ENCODE measurements at places on chromosomes 2 and 18.

DNA sequence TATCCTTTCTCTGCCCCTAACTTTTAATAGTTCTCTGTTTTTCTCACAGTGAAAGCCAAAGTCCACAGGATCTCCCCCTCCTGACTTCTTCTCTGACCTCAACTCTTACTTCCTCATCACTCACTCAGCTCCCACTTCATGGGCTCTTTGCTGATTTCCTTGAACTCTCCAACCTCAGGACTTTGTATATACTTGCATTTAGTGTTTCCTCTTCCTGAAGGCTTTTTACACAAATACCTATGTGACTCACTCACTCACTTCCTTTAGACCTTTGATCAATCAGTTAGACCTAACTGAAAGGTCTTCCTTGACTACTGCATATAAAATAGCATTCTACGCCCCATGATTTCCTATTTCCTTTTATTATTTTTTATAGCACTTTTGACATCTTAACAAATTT lies 233.1 kb upstream of the MEX3C start:
- no peak for DNase-seq

DNA sequence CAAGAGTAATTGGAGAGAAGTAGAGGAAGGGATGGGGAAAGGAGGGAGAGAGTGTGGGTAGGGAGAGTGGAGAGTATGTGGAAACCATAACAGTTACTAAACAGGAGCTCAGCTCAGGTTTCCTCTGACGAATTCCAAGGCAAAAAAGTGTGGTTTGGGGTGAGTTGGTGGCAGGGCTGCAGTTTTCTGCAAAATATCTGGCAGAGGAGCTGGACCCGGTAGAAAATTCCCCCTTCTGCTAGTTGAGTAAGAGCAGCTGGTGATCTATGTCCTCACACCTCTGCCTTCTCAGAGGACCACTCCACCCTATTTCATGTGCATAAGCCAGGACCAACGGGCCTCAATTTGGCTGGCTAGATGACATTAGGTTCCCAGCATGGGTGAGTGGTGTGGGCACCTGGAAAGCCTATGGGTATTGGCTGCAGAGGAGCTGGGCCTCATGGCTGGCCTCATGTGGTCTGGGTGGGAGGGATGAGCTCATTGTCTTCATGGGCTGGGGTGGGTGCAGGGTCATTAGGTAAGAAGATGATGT lies 13.2 kb downstream of the NRP2 start:
- peak; percentile 88 for DNase-seq

- no peak for DNase-seq
Observed at GRCh38 chr2:12682017-12682416, 34.7 kb upstream of the TRIB2 start.

GRCh38 chr2:1140389-1141003 lies 189.8 kb downstream of the SNTG2 start:
- no peak for DNase-seq

GRCh38 chr2:12718015-12718671 lies 1.4 kb downstream of the TRIB2 start:
- DNase-seq, result peak; percentile 33

GRCh38 chr2:174608866-174609214 lies 11.2 kb upstream of the WIPF1 start:
- no peak for DNase-seq

DNA sequence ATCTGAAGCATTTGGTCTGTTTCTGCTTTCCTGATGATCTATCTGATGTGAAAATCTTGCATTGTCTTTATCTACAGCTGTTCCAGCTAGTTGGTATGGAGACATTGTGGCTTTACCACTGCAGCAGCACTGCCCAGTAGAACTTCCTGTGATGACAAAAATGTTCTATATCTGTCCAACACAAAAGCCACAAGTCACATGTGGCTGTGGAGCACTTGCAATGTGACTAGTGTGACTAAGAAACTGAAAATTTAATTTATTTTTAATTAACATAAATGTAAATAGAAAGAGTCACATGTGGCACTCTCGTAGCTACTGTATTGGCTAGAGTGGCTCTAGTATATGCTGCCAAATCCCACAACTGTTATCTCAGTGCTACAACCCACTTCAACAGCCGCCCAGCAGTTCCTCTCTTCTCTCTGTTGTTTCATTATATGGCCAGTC lies 425.7 kb downstream of the SETBP1 start:
- peak; percentile 51 for DNase-seq

GRCh38 chr2:186544255-186544675 lies 45.6 kb upstream of the ITGAV start:
- DNase-seq, result peak; percentile 87

DNA sequence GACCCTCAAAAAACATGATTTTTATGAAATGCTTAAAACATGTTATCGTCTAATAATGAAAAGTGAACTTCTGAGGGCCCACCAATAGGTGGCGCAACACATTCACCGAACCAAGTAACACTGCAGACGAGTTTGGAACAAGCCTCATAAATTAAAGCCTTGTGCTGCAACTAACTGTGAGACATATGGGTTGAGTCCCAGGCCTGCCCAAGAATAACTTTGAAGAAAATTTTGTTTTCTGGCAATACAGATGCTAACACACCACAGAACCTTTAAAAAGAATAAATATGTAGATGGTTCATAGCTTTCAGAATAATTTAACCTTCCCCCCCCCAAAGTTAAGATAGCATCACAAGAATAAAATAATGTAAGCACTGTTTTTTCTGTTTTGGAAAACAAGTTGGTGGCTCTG lies 285.9 kb downstream of the RNF144A start:
- DNase-seq, result peak; percentile 68

DNA sequence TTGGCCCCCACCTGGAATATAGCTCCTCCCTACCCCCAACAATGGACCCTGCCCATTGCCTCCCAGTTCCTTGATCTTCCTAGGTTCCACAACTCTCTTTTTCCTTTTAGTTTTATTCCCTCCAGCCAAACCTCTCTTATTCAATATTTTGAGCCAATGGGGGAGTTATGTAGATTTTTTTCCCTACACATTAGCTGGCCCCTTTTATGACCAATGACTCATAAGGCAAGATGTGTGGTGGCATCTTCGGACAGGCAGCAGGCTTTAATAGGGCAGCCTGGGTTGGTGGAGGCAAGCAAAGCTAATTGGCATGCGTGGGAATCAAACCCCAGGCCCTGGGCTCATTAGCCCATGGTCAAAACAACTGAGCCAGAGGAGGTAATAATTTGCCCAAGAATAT lies 9.2 kb downstream of the GRP start:
- no peak for DNase-seq

DNA sequence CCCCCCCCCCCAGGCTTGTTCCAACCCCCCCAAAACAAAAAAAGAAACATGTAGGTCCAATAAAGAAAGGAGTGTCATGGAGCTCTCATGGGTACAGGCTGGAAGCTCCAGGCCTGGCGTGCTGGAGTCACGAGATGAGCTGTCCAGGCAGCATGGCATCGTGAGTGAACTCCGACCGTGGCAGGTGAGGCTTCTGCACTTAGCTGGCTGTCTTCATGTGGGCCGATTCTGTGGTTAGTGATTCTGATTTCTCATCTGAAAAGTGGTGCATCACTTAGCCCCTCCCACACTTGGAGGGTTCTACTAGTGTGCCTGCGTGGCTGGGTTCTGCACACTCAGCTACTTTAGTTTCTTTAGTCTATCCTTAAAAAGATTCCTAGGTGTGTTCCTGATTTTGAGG lies 126.4 kb upstream of the MGAT5 start:
- DNase-seq, result no peak

- DNase-seq, result no peak
Observed at GRCh38 chr2:173989884-173990215, 24.7 kb upstream of the SP3 start.

GRCh38 chr2:152319822-152320570 lies 15.0 kb upstream of the FMNL2 start:
- peak; percentile 72 for DNase-seq

DNA sequence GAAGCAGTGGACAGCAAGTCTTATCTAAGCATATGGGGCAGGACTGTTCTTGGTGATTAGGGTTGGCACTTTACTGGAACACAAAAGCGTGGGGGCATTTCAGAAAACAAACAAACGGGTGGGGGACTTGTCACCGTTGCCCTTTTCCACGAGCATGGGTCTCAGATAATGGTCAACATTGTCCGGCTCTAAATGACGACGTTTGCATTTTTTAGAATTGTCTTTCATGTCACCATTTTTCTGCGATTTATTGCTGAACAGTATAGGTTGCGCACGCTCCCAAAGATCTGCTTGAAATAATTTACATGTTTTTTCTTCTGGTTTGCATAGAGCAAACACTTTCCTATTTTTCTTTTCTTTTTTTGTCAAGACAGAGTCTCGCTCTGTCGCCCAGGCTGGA lies 46.6 kb upstream of the TBC1D8 start:
- DNase-seq, result no peak

GRCh38 chr2:98509542-98510321 lies 65.1 kb downstream of the INPP4A start:
- DNase-seq, result no peak

GRCh38 chr2:174344716-174345461 lies 10.1 kb downstream of the SP9 start:
- peak; percentile 68 for DNase-seq

GRCh38 chr2:54859997-54860701 lies 136.7 kb downstream of the EML6 start:
- peak; percentile 94 for DNase-seq

GRCh38 chr2:207944979-207945600 lies 80.2 kb downstream of the PLEKHM3 start:
- no peak for DNase-seq

GRCh38 chr2:61920548-61920947 lies 15.1 kb downstream of the COMMD1 start:
- no peak for DNase-seq

DNA sequence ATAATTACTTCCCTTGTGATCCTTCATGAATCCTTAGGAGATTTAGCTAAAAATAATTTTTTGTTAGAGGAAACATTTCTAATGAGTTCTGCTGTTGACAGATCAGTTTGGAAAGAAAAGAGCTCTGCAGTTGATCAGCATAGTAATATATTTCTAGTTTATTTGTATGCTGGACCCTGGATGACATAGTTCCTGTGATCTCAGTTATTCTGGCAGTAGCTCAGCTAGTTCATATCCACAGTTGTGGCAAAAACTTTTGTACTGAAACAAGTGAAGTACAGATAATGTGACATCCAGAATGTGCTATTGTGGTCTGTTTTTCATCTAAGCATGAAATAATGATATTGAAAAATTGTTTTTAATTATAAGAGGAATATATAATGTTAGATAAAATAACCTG lies 33.7 kb downstream of the ABI2 start:
- peak; percentile 34 for DNase-seq

DNA sequence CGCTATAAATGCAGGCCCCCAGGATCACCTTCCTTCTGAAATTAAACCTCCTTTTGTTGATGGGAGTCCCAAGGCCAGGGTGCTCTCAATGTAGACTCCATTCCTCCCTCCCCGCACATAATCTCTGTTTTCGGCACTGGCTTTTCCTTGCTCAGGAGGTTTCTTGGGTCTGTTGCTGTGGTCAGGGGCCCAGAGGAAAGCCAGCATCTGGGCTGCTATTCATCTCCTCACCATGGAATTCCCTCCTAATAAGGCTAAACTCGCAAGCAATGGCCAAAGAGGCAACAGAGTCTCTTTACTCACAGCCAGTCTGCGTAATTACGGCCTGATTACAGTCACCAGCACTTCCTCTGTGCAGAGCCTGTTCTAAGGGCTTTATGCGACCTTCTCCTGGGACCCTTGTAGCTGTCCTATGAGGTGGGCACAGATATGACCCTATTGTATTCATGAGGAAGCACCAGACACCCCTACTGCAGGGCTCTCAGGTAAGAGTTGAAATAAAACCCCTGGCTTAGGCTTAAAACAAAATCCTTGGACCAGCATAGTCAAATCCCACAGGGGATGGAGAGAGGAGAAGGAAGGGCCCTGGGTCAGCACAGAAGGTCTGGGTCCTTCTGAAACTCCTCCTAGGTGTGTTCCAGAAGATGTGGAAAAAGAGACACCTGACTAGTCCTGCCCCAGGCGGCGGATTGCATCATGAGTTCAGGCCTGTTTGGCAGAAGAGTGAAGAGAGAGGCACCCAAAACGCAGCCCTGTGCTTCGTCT lies 105.0 kb upstream of the SH3BP4 start:
- no peak for DNase-seq

- DNase-seq, result no peak
Observed at GRCh38 chr18:44870631-44871502, 190.2 kb downstream of the SETBP1 start.

- no peak for DNase-seq
Observed at GRCh38 chr2:170227951-170228350, 50.0 kb downstream of the MYO3B start.

DNA sequence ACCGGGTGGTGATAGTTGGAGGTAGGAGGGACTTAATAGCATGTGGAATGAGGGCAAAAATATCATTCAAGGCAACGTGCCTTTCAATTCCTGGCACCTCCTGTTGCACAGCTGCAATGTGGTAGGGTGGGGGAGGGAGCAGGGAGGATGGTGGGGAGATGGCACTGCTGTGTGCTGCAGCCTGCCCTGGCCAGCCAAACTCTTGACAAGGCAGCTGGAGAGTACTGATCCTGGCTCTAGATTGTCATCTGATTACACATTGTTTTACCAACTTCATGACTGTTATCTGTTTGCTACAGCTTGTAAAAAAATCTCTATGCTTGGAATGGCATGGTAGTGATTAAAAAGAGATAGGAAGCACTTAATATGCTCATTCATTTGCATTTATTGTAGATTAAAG lies 47.7 kb downstream of the PLCL1 start:
- DNase-seq, result no peak

GRCh38 chr2:206160125-206160806 lies 571 bp downstream of the EEF1B2 start:
- DNase-seq, result no peak

- DNase-seq, result no peak
Observed at GRCh38 chr2:18408638-18409037, 151.8 kb downstream of the RDH14 start.

- no peak for DNase-seq
Observed at GRCh38 chr2:108634576-108635160, 84.6 kb upstream of the RANBP2 start.

DNA sequence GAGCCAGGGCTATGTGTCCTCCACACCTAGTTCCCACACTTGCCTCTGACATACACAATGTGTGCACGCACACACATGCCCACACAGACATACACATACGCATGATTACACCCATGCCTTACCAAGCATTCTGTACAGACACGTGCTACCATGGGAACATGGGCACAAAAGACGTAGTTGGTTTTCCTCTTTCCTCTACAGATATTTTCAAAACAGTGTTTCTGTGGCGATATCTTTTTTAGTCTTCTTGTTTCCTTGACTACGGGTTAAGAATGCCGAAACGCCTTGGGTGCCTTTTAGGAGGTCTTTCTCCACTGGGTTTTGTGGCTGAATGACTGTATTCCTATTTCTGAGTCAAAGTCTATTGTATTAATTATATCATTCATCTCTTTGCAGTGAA lies 75.5 kb upstream of the SPTBN1 start:
- no peak for DNase-seq

- no peak for DNase-seq
Observed at GRCh38 chr2:169110419-169110818, 41.1 kb downstream of the DHRS9 start.

GRCh38 chr2:218292048-218293014 lies at the start of gene TMBIM1:
Gene TMBIM1, minus strand, starts transcription at chr2:218292503. Its CDS starts 10,362 bp downstream, at chr2:218282141.
- peak; percentile 61 for DNase-seq
